ENCODE measurements at places on chromosomes 16 and 17. TPM values are rescaled to one million over a fixed set of nuclear protein-coding genes. Genes with fewer than 3 reads are reported as not detected.

CHRNE gene
- total RNA-seq, result not detected

OTOA gene
- total RNA-seq, result under 0.01 TPM

MRPL10 gene
- 13.7 TPM for total RNA-seq

CFAP97D1 gene
- total RNA-seq, result 0.07 TPM

CCL17 gene
- total RNA-seq, result not detected

RRAD gene
- 3.1 TPM for total RNA-seq

HOXB8 gene
- total RNA-seq, result not detected

GNG13 gene
- not detected for total RNA-seq

GCGR gene
- total RNA-seq, result not detected
